NCI-H510A treated with DMSO at 0.1 percent for 48 hours (cell line): ENCODE measurements at places on chromosomes 7 and 10.

GRCh38 chr7:151754142-151754590 lies 122.7 kb downstream of the PRKAG2 start:
- peak; percentile 24 for DNase-seq

- no peak for DNase-seq
These were observed 4.7 kb upstream of the IGF2BP3 start for GRCh38 chr7:23474829-23475575.

DNA sequence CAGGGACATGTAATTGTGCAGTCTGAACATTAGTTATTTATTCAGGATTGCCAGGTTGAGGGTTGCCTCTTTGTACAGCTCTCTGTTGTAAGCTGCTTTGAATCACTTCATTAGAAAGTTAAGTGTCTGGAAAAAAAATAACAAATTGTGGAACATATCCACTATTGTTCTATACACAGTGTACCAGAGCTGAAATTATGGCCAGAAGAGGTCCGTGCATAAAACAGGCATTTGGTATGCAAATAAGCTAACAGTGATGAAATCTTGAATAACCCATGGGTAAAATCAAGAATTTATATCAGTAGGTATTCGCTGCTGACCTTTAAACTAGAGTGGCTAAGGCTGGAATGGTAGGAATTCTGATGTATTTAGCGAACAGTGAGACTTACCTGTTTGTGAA lies 152.1 kb downstream of the LHFPL3 start:
- no peak for DNase-seq

DNA sequence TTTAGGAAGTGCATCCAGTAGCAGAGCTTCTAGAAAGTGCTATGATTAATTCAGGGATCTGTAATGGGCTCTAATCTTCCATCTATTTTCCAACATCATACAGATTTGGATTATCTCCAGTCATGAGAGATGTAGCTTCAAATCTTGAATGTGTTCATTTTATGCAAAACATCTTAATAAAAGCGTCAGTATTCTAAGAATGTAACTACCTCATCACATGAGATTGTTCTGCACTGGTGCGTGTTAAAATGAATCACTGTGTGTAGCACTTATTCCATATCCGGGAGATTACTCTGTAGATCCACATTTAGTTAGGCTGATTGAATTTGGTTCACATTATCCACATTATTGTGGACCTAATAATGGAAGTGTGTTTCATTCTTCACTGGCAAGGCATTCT lies 344.9 kb upstream of the CHRM2 start:
- no peak for DNase-seq

GRCh38 chr10:92593619-92594588 lies 974 bp downstream of the KIF11 start:
- no peak for DNase-seq

DNA sequence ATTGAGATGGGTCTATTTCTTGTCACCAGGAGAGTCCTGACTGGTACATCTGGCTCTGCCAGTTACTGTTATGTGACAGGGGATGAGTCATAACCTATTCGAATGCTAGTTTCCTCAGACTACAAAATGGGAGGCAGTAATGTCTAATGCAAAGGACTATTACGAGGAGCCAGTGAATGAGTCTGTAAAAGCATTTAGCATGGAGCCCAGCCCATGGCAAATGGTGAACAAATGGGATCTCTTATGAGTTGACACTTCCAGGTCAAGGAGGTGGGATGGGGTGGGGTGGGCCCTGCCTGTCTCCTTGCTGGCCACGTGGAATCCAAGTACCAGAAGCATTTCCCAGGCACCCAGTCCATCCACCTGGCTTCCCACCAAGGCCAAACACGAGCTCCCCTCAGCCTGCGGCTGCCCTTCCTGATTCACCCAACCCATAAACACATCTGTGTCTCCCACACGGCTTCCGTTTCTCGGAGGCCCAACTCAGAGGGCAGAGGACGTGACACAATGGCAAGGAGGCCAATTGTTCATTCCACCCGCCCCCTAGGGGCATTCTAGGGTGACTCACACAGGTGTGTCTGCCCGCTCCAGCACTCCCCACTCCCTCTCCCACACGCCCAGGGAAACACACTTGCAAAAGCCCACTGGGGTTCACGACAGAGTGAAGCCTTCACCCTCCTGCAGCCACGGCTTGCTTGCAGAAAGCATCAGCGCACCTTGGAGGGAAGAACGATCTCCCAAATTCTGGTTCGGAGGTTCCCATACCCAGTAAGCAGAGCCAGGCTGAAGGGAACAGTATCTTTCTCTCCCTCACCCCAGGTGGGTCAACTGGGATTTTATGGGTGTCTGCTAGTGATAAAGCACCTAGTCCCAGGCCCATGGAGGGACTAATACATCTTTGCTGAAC lies 109.8 kb downstream of the SH3PXD2A start:
- no peak for DNase-seq

GRCh38 chr10:63672491-63672890 lies 151.3 kb downstream of the REEP3 start:
- DNase-seq, result no peak

DNA sequence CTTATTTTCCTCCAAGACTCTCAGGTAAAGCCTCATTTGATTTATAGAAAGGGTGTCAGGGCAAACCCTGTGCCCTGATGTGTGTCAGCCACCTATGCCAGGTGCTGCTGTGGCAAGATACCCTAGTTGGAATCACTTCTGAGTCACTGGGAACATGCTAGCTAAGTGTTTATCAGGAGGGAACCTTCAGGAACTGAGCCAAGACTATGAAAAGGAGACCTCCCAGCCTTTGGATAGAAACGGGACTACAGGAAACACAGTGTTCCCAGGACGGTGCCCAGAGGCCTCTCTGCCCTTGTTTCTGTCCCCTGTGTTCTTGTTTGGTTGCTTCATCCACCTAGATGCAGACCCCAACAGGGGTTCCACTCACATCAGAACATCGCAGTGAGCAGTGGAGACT lies 28.5 kb downstream of the CNNM1 start:
- no peak for DNase-seq

DNA sequence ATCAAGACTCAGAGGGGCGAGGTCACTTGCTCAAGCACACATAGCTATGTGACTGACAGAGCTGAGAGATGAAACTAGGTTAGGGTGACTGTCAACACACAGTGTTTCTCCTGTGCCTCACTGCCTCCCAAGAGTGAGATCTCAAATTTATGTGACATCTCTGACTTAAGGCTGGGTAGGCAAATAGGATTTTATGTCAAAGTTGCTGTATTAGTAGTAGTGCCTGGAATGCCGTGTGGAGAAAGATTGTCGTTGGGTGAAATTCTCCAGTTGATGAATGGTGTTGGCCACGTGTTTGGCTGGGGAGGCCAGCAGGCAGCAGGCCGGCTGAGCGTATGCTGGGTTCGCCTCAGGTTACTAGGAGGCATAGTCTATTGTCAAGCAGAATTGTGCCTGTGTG lies 148.3 kb upstream of the BMPER start:
- DNase-seq, result no peak

DNA sequence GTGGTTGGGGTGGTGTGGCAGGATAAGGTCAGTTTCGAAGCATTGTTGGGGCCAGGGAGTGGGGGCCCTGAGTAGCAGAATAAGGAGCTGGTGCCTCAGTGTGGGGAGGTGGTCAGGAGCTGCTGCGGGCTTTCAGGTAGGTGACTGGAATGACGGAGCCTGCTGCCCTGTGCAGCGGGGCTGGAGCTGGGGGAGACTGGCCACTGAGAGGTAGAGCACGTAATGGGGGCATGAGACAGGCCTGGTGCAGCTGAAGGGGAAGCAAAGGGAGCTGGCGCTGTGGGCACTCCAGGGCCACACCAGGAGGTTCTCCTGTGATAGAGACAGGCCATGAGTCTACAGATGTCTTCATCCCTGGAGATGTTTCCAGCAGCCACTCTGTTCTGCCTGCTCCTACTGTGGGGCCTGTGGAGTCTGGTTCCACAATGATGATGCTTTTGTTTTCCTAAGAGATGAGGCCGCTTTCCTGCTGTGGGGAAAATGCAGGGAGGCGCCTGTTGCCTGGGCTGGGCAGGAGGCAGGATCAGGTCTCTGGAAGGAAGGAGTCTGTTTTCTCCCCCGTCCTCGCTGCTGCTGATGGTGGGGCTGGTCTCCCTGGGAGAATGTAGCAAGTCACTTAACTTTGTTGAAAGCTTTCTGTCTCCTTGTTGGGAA lies 31.1 kb downstream of the NUB1 start:
- DNase-seq, result no peak

DNA sequence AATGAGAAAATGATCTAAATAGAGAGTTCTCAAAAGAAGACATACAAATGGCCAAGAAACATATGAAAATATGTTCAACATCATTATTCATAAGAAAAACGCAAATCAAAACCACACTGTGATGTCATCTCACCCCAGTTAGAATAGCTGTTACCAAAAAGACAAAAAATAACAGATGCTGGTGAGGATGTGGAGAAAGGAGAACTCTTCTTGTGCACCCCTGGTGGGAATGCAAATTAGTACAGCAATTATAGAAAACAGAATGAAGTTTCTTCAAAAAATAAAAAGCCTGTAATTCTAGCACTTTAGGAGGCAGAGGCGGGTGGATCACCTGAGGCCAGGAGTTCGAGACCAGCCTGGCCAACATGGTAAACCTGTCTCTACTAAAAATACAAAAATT lies 199.3 kb downstream of the PARD3 start:
- DNase-seq, result no peak
